HAP-1 (cell line): ENCODE measurements at places on chromosomes 5 and 9.

DNA sequence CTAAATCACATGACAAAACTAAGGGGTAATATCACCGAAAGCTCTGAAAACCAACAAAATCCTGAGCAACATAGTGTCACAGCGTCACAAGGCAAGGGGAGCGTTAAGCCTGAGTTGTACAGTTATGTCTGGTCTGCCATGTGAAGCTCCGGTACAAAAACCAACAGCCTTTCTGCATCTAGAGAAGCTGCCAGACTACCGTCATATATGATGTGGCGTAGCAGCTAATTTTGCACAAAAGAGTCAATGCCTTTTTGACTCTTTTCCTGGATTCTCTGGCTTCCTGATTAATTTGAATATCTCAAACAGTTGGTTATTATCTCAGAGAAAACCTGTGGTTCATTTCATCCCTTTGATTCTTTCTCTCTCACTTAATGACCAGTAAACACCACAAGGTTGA lies 16.0 kb upstream of the ATP10B start:
- no peak for DNase-seq

DNA sequence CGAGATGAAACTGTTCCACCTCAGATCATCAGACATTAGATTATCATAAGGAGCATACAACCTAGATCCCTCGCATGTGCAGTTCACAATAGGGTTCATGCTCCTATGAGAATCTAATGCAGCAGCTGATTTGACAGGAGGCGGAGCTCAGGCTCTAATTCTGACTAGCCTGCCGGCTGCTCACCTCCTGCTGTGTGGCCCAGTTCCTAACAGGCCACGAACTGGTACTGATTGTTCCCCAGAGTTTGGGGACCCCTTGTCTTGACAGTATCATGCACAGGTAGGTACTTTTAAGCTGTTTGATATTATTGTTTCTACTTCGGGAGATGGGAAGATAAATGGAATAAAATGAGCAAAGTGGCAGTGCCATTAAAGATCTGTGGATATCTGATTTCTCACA lies 66.9 kb downstream of the ZCCHC7 start:
- no peak for DNase-seq

- no peak for DNase-seq
Measured at GRCh38 chr5:135229122-135229521, 169.9 kb downstream of the MACROH2A1 start.

GRCh38 chr5:82669720-82670119 lies 391.6 kb upstream of the RPS23 start:
- DNase-seq, result no peak

- peak; percentile 77 for DNase-seq
Measured at GRCh38 chr9:14096258-14096922, 217.6 kb downstream of the NFIB start.

DNA sequence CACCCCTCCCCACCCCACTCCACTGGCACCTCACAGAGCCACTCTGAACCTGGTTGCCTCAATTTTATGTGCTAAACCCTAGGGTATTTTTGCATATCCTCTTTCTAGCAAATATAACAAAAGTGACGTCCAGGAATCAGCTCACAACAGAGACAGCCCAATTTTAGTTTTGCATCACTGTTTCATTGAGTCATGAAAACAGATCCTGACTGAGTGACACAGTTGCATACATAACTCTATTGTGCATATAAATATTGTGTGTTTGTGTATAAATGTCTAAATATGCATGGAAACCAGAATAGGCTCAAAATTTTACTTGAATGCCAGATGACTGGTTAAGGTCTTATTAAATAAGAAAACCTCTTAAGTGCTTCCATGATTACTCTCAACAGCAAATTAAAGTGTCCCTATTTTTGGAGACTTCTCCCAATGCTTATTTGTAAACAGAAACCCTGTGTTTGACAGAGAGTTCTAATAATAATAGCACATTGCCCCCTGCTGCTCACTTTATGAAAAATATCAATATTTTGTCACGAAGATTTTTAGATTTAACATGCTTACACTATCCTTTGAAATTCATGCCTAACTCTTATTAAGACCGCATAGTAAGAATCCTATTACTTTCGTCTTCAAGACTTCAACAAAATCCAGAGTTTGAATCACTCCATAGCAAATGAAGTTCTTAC lies 75.5 kb upstream of the PRRC1 start:
- peak; percentile 15 for DNase-seq

GRCh38 chr9:27536168-27536567 lies 6.6 kb upstream of the MOB3B start:
- no peak for DNase-seq

DNA sequence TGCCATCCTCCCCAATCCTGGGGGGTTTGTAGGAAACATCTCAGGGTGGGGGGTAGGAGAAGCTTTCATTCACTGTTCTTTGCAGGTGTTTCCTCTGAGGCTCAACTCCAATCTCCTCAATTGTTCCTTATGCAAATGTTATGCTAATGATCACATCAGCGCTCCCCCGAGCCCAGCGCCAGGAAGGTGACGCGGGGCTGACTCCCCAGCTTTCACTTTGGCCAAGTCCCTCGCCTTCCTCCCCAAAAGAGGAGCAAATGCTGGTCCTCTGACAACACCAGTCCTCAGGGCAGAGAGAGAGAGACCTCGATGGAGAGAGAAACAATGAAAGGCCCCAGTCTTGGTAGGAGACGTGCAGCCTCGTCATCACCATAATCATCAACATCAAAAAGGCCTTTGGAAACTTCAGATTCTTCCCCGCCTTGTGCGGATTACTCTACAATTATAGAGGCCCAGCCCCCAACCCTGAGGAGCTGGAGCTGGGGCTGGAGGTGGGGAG lies 39.1 kb downstream of the PCDH1 start:
- DNase-seq, result peak; percentile 82

DNA sequence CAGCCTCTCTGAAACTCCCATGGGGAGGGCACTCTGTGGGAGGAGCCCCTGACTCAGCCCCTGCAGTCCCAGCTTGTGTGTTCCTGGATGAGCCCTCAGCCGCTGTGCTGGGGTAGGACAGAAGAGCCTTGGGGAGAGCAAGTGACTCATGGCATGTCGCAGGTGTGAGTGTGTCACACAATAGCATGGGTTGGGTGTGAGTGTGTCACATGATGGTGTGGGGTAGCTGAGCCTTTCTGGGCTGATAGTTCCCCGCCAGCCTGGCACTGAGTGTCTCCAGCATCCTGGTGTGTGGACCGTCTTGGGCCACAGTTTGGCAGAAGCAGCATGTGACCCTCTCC lies 83.4 kb downstream of the PHF2 start:
- no peak for DNase-seq

DNA sequence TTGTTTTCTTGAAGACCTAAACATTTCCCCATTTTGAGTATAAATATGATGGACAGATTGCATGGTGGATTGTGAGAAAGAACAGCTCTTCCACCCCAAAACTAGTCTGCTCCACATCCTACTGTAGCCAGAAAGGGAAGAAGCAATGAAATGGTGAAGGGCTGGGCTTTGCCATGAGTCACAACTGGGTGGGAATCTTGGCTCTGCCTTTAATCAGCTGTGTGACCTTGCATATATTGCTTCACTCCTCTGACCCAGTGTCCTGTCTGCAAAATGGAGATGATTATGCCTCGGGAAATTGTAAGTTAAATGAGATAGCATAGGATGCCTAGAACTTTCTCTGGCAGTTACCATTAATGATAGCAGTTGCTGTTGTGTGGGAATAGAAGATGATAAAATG lies 101.9 kb downstream of the PDE8B start:
- no peak for DNase-seq

DNA sequence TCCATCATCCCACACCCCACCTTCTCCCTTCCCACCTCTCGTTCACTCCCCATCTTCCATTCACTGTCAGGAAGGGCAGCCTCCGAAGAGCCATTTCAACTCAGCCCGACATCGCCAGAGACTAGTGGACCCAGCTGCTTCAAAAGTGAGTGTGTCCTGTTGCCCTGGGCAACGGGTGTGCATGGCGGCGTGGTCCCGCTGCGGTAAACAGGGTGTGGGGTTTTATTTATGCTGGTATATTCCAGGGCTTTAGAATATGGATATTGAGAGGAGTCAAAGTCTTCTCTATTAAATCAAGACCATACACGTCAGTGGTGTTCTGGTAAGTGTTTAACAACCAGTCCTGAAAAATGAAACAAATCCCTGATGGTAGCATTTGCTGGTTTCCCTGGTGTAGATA lies 274.5 kb downstream of the MAST4 start:
- no peak for DNase-seq

- no peak for DNase-seq
Measured at GRCh38 chr9:278651-279050, 64.0 kb downstream of the DOCK8 start.

GRCh38 chr5:101878190-101878589 lies 417.9 kb downstream of the SLCO4C1 start:
- no peak for DNase-seq

DNA sequence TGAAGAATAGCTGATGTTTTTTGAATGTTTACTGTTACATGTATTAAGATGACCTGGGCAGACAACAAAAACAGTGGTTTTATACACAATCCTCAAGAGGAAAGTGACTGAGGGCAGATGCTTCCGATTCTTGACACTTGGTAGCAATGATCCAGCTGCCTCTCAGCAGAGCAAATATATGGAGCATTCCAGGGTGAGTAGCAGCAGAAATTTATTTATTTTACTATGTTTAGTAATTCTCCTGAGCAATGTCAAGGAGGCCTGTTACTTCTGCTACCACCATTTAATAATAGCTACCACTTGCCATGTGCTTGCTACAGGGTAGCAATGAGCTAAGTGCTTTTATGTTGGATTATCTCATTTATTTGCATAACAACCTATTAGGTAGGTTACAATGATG lies 69.1 kb upstream of the NR3C1 start:
- DNase-seq, result no peak

DNA sequence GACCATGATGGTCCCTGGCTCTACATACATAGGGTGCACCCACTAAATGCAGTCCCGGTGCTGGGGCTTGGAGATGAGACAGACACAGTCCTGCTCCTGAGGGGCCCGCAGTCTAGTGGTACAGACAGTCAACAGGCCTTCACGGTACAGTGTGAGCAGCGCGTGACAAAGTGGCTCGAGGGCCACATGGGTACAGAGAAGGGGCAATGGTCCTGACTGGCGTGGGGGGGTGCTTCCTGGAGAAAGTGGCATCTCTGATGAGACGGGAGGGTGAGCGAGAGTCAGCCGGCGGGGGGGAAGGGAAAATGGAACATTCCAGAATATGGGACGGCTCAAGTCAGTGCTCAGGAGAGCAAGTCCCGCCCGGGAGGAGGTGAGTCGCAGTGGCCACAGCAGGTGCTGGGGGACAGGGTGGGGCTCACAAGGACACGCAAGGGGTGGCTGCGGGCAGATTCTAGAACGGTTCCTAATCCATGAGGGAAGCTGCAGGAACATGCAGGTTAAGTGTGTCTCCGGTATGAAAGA lies 38.0 kb downstream of the WHRN start:
- DNase-seq, result no peak

DNA sequence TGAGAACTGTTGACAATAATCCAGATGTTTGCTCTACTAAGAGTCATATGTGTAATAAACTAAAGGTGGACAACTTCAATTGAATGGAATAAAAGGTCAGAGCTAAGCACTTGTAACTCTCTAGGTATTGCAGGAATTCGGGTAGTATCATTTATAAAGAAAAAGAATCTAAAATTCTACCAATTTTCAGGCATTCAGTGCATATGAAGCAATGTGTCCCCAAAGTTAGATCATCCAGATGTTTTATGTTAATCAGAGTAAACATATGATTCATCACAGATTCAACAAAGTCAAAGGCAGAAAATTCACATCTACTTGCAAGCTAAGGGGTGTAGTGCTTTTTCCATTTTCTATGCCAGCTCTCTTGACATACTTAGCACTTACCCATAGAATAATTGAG lies 477.1 kb downstream of the PDE4D start:
- no peak for DNase-seq

GRCh38 chr9:20781092-20781491 lies 97.0 kb downstream of the FOCAD start:
- no peak for DNase-seq

- no peak for DNase-seq
Measured at GRCh38 chr5:8493176-8493575, 624.2 kb downstream of the MTRR start.

DNA sequence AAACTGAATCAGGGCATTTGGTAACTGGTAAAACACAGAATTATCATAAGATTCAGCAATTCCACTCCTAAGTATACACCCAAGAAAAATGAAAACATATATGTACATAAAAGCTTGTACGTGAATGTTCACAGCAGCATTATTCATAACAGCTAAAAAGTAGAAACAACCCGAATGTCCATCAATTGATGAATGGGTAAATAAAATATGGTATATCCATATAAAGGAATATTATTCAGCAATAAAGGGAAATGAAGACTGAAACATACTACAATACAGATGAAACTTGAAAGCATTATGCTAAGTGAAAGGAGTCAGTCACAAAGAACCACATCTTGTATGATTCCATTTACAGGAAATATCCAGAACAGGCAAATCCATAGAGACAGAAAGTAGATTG lies 65.5 kb downstream of the MPDZ start:
- DNase-seq, result no peak
